Activated CD4-positive, alpha-beta T cell treated with anti-CD3 and anti-CD28 coated beads for 36 hours (primary cell): ENCODE measurements at places on chromosomes 5 and 9. TPM values are rescaled to one million over a fixed set of nuclear protein-coding genes. Genes with fewer than 3 reads are reported as not detected.

GRCh38 chr5:54632131-54632701 is 114.7 kb downstream of the SNX18 start:
- DNase-seq: no peak

- DNase-seq: no peak
Measured at GRCh38 chr5:126139773-126140172, 283.4 kb upstream of the GRAMD2B start.

The PRR16 gene
- not detected for total RNA-seq

The RGMB gene
- total RNA-seq: 2.8 TPM

The CTSV gene
- 0.74 TPM for total RNA-seq

The GFI1B gene
- total RNA-seq: 0.19 TPM
